ENCODE measurements at places on chromosomes 16 and 17. TPM values are rescaled to one million over a fixed set of nuclear protein-coding genes. Genes with fewer than 3 reads are reported as not detected.
A peak's percentile ranks its signal among the peaks of the same experiment; 100 is the strongest.

MYH1 gene
- total RNA-seq = not detected

- no peak for DNase-seq
These were observed 12.4 kb downstream of the SOCS3 start for GRCh38 chr17:78347453-78347852.

CSH1 gene
- total RNA-seq = not detected

TIMM22 gene
- total RNA-seq = 16.6 TPM

CDH11 gene
- total RNA-seq = 0.33 TPM

PLD2 gene
- total RNA-seq = 27.6 TPM

GFAP gene
- not detected for total RNA-seq

DNA sequence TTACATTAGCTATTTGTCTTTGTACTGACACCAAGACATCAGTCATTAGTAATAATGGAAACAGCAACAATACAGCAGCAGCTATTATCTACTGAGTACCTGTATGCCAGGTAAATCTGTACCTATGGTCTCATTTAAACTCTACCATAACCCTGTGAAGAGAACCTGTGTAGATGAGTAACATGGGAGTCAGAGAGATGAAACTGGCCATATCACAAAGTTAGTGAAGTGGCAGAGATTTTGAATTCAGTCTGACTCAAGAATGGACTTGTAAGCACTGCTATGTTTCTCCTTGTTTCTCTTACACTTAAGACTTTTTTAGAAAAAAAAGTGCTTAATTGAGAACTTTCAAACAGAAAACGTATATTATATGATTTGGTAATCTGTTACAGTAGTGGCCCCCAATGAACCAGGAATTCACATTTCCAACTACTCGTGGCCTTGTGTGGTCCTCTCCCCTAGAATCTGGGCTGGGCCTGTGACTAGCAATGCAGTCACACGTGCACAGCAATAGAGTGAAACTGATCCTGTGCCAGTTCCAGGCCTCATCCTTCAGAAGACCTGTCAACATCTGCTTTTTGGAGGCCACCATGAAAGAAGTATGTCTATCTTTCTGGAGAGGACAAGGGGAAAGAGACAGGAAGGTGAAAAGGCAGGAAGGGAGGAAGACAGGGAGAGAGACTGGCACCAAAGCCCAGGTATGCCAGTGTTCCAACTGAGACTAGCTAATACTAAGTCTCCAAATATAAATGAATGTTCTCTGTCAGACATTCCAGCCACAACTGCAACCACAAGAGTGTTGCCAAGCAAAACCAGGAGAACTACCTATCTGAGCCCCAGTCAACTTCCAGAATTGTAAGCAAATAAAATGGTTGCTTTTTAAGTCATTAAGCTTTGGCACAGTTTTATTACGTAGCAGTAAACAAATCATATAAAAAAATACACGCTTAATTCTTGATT is 12.0 kb downstream of the CRLF3 start:
- peak; percentile 49 for DNase-seq

SLC5A2 gene
- total RNA-seq = not detected

DNA sequence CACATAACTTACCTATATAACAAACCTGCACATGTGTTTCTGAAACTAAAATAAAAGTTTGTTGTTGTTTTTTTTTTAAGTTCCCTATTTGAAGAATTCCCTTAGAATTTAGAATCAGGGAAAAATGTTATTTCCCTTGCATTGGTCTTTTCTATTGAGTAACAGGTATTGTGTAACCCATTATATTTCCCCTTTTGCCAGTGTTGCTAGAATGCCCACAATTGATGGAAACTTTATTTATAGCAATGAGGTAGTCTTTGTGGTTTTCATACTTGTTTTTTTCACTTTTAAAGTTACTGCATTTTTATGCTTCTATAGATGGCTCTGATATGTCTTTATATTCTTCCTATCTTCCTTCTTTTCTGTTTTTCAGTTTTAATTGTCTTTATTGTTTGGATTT is 3.9 kb downstream of the NLRP1 start:
- peak; percentile 26 for DNase-seq

DNA sequence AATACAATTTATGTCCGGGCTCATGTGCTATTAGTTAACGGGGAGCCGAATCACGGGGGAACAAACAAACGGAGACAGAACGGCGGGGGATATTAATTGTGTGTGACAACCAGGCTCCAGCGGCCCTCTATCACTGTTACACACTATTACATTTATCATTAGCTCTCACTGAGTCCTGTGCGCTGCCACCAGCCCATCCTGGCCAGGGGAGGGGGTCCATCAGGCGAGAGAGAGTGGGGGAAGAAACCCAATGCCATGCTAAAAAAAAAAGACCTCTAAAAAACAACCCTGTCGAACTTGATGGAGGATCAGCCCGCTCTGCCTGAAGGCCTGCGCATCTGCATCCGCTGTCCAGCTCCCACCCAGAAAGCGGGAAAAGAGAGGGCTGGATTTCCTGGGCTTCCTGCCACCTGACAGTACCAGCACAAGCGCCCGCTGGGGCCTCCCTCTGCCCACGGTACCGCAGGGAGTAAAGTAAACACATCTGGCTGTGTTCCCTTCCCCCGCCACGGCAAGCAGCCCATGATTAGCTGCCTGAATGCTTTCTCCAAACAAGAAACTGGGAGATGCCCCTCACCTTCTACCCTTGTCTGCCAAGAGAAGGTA is 41.7 kb downstream of the PIPOX start:
- no peak for DNase-seq

- no peak for DNase-seq
These were observed 44.9 kb upstream of the CDC42EP4 start for GRCh38 chr17:73356561-73357170.

DNA sequence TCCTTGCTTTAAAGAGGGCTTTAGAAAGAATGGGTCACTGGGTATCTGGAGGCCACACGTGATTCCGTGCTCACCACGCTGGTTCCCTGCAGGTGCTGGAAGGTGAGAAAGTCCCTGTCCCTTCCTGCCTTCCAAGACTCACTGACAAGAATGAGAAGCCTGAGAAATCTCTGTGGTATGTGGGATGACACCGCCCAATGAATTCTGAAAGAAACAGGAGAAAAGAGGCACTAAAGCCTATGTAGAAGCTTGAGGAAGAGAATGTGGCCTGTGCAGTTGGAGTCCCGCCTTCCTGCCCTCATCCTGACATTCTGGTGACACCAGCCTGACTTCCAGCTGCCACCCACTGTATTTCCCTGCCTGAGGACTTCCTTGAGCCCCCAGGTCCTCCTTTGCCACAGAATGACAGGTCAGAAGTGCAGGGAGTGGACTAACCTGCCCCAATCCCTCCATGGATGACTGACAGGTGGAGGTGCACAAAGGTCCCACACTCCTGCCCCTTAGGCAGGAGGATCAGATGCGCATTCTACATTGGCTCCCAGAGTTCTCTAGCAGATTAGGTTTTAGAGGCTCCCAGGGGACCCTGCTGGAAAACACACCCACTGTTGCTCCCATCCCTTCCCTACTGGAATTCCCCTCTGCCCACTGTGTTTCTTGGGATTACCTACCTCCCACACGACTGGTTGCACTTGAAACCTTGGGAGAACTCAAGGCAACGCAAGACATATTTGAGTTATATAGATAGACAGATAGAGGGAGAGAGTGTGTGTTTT is 38.6 kb upstream of the TENT4B start:
- no peak for DNase-seq

- DNase-seq = no peak
These were observed 114.5 kb upstream of the CHMP6 start for GRCh38 chr17:80876950-80877728.

DNA sequence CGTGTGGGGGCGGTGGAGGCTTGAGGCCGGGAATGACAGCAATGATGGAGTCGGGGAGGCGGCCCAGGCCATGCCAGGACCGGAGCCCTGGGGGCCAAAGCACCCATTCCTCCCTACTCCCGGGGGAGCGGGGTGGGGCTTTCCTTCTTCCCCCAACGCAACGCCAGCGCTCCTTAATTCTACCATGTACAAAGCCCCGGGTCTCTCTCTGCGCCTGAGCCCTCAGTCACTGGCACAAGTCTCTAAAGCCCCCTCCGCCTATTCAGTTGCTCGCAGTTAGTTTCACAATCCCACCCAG is 245 bp upstream of the RNF227 start:
- no peak for DNase-seq

GRCh38 chr16:70160821-70161220 is 12.8 kb upstream of the CLEC18C start:
- no peak for DNase-seq

GRCh38 chr17:16446338-16446983 is 31.1 kb downstream of the TRPV2 start:
- DNase-seq = peak; percentile 29

DNA sequence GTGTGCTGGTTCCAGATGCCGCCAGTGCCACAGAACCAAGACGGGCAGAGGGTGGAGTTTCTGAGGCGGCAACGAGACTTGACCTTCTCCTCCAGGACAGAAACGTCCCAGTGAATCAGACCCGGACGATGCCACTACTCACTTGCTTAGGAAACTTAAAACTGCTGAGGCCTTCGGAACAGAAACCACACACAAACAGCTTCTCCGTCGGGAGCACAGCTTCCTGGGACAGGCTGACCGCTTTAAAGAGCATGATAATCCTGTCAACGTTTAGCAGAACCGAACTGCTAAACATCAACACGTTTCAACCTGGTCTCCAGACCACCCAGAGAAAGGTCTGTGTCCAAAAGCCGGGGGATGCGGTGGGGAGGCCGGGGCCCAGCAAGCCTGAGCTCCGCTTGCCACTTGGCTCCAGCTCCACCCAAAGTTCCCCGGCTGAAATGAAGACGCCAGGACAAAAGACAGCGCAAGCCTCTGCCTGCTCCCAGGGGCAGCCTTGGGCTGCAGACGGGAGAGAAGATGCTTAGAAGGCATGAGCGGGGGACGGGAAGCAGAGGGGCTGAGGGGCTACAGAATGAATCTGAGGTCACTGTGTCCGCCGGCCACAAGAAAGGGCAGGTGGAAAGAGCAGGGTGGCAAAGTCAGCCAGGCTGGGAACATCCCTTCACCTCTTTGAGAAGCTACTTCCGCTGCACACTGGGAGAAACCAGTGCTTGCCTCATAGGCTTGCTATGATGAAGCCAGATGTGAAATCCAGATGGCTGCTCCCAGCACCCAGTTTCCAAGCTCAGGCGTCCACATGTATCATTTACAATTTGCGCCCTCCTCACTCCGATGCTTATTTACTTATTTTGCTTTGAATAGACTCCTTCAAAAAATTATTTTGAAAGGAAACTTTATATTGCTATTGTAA is 69.0 kb downstream of the MRM3 start:
- no peak for DNase-seq

- DNase-seq = peak; percentile 59
These were observed 588.7 kb downstream of the CDH13 start for GRCh38 chr16:83215406-83216001.

CDH8 gene
- total RNA-seq = 0.42 TPM

DNA sequence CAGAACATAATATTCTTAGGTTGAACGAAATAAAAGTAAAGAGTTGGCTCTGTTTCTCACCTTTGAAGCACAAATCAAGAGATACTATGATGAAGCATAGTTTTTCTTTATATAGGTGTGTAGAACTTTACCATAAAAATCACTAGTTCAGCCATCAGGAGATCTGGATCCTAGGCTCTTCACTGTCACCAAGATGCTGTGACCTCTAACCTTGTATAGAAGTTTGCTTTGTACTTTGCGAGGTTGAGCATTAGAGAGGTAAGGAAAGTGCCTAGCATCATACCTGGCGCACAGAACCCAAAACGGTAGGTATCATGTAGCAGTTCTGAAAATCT is 553 bp upstream of the CDC6 start:
- DNase-seq = no peak

ABCC12 gene
- total RNA-seq = not detected

DNA sequence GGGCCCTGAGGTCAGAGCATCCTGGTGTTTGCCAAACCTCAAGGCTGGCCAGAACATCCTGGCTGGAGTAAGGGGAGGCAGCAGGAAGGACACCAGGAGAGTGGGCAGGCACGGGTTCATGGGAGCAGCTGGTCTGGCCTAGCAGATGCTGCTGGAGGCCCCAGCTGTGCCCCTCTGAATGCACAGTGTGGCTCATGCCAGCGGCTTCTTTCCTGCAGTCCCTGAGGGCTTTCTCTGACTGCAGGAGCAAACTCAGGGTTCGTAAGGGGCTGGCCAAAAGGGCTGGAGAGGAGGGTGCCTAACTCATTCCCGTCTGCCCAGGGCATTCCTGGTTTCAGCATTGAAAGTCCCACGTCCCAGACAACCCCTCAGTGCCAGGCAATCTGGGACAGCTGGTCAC is 78.7 kb downstream of the ZDHHC7 start:
- no peak for DNase-seq

- no peak for DNase-seq
These were observed 212.8 kb downstream of the LGALS9B start for GRCh38 chr17:20254541-20254940.

PRSS8 gene
- total RNA-seq = 24.6 TPM

- DNase-seq = no peak
These were observed 103.3 kb upstream of the ZFHX3 start for GRCh38 chr16:73151225-73151624.

- no peak for DNase-seq
These were observed 447.6 kb upstream of the PSMD7 start for GRCh38 chr16:73848993-73849392.

OTOP2 gene
- not detected for total RNA-seq

HSPB9 gene
- not detected for total RNA-seq

GRCh38 chr17:77295241-77295853 is 154.6 kb downstream of the SEC14L1 start:
- DNase-seq = no peak

BCL6B gene
- not detected for total RNA-seq

DNA sequence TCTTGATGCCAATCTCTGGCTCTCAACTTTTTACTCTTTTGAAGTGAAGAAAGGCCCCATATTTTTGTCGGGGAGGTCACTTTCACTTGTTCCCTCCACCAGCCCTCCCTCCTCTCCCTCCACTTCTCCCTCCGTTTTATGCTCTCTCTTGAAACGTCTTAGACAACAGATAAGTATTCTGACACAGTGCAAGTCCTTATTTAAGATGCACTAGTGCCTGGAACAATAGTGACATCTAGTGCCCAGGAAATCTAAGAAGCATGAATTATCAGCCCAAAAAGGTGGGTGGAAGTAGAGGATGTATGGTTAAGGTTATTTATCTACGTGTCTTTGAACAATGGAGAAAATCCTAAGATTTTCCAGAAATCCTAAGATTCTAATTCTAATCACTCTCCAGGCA is 17.9 kb downstream of the PSME3IP1 start:
- peak; percentile 63 for DNase-seq
